ENCODE measurements at places on chromosomes 1 and 21.

DNA sequence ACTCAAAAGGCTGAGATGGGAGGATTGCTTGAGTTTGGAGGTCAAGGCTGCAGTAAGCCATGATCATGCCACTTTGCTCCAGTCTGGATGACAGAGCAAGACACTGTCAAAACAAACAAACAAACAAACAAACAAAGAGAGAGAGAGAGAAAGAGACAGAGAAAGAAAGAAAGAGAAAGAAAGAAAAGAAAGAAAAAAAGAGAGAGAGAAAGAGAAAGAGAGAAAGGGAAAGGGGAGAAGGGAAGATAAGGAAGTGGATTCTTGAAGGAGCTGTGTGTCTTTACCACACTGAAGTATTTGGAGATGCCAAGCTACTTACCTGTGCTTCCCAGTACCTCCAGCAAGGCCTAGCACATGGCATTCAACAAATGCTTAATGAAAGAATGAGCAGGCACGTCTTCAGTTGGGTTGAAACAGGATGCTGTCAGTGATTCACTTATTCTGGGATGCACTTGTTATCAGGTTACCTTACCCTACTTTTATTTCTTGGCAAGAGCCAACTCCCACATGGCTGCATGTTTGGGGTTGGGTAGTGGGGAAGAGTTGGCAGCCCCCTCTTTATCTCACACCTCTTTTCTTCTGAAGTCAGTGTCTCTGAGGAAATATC lies 28.8 kb downstream of the CD101 start:
- DNase-seq: no peak

DNA sequence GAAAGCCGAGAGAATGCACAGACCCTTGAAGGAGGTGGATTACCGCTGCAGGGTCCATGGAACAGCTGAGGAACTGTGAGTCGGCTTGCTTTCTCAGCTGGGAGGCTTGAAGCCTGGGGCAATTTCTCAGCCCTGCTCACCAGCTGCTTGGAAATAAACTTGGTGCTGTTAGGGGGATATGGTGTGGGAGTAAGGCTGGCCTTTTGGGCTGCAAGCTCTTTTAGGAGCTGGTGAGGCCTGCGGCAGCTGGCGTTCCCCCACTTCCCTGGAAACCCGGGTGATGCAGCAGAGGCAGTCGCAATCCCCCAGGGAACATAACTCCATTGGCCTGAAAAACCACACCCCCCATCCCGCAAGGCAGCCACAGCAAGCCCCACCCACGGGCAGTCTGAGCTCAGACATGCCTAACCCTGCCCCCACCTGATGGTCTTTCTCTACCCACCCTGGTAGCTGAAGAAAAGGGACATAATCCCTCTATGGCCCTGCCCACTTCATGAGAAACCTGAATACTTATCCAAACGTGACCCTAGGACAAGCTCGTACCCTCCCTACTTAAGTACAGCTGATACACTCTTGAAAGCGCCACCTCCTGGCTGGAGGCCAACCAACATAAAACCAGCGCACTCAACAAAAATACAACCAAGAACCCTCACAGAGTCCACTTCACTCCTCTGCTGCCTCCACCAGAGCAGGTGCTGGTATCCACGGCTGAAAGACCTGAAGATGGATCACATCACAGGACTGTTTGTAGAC lies 1995.8 kb downstream of the NCAM2 start:
- DNase-seq: no peak

DNA sequence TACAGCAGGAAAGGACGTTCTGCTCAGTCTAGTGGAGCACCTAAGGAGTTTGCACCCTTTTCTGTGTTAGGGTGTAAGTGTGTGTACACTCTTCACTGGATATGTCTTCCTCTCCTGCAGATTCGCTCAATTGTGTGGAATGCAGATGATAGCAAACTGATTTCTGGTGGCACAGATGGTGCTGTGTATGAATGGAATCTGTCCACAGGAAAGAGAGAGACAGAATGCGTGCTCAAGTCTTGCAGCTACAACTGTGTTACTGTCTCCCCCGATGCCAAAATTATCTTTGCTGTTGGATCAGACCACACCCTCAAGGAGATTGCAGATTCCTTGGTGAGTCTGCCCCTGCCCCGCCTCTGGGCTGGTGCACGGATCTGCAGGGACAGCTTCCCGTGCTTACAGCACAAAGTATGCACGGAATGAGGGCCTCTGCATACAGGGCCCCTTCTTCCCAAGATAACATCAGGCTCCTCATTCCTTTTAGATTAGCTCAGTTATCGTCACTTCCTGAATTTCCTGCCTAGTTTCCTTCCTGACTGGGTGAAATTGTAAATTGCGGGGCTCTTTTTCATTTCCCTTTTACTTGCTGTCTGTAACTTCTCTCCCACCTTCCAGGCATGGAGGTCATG lies 34.6 kb downstream of the CFAP57 start:
- DNase-seq: no peak

GRCh38 chr1:44314452-44314851 lies 40.6 kb downstream of the ERI3 start:
- DNase-seq: no peak

- no peak for DNase-seq
Observed at GRCh38 chr1:168582688-168583336, 6.4 kb downstream of the XCL1 start.

- no peak for DNase-seq
Observed at GRCh38 chr1:41663671-41664400, 179.4 kb upstream of the EDN2 start.

GRCh38 chr1:159318784-159319551 lies 16.8 kb downstream of the FCER1A start:
- no peak for DNase-seq

GRCh38 chr1:31000301-31000700 lies 65.2 kb downstream of the PUM1 start:
- DNase-seq: no peak

GRCh38 chr1:47436304-47436978 lies 1.4 kb upstream of the FOXD2 start:
- DNase-seq: peak; percentile 92

DNA sequence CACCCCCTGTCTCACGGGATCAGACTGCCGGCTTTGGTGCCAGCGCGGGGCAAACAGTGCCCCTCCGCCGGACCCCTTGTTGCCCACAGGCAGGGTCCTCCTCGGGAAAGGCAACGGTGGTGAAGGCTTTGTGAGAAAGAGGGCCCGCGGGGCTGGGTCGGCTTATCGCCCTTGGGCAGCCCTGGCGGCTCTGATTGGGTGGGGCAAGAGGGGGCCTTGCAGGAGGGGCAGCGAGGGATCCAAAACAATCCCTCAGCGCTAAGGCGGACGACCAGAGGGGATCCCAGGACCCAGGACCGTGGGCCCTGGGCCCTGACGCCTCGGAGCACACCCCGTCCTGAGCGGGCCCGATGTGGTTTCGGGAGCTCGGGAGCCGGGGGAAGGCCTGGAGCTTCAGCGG lies 3.9 kb upstream of the ZNF678 start:
- DNase-seq: no peak

DNA sequence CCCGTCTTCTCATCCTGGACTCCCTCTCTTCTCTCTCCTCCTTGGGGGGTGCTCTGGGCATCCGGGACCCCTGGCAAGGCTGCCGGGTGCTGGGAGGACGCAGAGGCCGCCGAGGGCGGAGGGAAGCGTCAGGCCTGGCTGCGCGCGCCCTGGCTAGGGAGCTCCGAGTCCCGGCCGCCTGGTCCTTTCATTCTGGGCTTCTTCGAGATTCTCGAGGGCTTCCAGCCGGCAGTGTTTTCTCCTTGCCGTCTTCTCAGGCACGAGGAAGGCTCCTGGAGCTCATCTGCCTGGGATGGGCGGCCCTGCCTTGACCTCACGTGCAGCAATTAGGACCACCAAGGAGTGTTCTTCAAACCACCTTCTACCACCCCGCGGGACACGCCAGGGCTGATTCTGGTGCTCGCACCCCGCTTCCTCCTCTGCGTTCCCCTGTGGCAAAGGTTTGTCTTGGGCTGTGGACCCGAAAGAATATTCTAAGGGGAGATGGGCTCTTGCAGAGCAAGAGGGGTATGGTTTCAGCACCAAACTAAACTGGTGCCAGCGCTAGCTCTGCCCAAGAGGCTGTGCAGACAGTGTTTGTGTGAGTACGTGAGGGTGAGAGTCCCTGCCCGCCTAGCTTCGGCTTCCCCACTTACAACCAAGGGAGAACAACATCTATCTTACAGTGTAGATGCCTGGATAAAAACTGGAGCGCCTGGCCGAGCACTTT lies 36.5 kb downstream of the PIK3CD start:
- DNase-seq: peak; percentile 28

GRCh38 chr1:168079761-168080160 lies 57.0 kb downstream of the GPR161 start:
- DNase-seq: no peak

DNA sequence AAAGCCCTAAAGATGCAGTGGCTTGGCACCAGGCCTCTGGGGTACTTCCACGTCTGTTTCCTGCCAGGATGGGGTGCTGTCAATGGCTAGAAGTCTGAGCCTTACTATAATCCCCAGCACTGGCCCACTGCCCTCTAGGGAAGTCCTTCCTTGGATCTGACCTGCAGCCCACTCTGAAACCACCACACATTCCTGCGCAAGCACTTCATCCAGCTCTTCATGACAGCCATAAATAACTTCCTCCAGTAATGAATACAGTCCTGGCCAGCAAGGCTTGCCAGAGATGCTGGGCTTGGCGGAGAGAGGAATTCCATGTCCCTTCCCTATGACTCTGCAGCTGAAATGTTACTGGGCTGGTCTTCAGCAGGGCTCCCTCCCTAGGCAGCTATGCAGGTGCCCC lies 32.6 kb downstream of the ALPL start:
- no peak for DNase-seq

- DNase-seq: no peak
Observed at GRCh38 chr1:16018749-16019643, 1.2 kb upstream of the HSPB7 start.

GRCh38 chr1:61851849-61852669 lies 109.8 kb downstream of the PATJ start:
- DNase-seq: no peak

- no peak for DNase-seq
Observed at GRCh38 chr1:194155962-194156361, 969.5 kb upstream of the B3GALT2 start.

GRCh38 chr21:43322311-43322710 lies 104.6 kb downstream of the SIK1 start:
- no peak for DNase-seq

GRCh38 chr1:172770071-172770470 lies 111.2 kb downstream of the FASLG start:
- DNase-seq: no peak

- DNase-seq: no peak
Observed at GRCh38 chr1:17355898-17356297, 16.1 kb upstream of the PADI6 start.
